Stimulated activated CD4-positive, alpha-beta T cell treated with anti-CD3 and anti-CD28 coated beads, Interleukin-4, amount 100 ng/mL, for 24 hours (primary cell): ENCODE measurements at places on chromosomes 13 and 19.

DNA sequence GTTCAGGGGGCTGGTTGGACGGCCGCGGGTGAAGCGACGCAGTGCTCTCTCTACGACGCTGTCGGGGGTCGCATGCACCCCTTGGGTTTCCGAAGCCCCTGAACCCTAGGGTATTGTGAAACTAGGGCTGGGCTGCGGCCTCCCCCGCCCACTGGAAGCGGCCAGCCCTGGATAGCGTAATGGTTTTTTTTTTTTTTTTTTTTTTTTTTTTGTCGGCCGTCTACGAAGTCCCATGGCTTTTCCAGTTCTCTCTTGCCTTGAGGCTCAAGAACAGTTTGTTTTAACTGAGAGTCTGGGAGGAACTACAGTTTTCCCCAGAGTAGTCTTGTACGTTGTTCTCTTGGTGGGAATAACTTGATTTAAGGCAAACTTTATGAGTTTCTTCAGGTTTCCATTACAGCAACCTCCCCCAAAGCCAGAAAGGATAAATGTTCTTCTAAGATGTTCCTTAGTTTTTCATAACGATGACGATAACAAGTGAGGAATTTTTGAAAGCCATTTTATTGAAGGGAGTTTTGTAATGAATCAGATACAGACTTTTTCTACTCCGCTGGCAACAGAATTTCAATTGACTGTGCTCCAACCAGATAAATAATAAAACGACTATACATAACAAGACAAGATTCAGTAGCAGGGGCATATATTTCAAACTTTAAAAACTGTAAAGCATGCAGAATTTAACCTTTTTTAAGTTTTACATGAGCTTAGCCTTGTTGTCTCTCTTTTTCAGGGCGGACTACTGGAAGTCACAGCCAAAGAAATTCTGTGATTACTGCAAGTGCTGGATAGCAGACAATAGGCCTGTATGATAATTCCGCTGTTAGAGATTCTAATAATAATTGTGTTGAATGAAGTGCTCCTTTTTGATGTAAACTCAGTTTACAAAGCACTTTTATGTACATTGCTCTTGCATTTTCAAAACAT lies 867 bp downstream of the WBP4 start:
- DNase-seq: no peak

GRCh38 chr19:51508059-51508733 lies 6.6 kb upstream of the SIGLEC12 start:
- DNase-seq: no peak

- DNase-seq: no peak
These were observed 518.0 kb upstream of the SGCG start for GRCh38 chr13:22662771-22663170.

- DNase-seq: no peak
These were observed 67.0 kb upstream of the TEX29 start for GRCh38 chr13:111253365-111253872.

GRCh38 chr19:10284960-10285278 lies 1.8 kb upstream of the ICAM4 start:
- DNase-seq: no peak

DNA sequence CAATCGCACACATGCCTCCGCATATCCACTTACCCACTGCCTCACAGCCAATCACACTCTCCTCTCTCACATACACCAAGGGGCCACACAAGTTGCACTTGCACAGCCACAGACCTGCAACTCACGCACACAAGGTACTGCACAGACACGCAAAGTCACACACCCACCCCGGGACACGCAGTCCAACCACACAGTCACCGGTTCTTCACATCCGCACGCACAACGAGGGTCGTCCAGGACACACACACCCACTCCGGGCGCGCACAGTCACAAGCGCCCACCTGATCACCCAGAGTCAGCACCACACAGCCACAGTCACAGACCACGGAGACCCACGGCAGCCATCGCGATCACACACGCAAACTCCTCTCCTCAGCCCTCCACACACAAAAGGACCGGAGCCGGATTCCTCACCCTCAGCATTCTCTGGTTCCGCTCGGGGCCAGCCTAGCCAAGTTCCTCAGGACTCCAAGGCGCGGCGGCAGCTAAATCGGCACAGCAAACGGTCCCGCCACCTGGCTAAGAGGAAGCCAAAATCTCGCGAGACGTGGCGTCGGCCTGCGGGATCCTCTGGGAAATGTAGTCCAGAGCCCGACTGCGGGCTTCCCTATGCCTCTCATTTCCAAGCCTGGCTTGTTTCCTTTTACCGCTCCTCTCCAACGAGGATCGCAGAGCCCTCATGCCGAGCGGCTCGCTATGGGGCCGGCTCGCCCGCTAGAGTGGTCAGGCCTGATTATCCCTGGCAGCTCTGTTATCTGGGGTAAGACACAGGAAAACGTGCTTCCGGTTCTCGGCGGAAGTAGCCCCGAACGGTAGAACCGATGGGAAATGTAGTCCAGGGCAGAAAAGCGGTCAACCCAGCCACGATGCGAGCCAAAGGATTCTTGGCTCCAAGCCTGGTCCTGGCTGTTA lies at the start of gene ZNF850:
Gene ZNF850 (minus strand): TSS at position 497 of the 912 bp plus-strand sequence. CDS start 10,201 bp downstream, outside the sequence.
- peak; percentile 96 for DNase-seq

DNA sequence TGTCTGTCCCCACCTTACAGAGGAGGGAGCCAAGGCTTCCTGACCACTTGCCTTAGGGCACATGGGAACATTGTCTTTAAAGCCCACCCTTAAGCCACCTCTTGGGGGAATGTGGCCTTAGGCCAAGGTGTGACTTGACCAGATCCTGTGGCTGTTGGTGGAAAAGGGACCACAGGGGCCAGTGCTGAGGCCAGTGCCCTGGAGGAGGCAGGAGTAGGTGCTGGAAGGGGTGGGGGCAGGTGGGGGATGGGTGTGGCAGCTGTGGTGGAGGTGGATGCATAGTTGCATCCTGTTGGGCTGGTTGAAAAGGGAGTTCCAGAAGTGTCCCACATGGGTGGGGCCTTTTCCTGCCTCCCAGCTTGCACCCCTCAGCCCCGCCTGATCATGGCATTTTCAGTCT lies 44.8 kb downstream of the DNM2 start:
- DNase-seq: no peak

GRCh38 chr13:103568314-103568713 lies 502.1 kb upstream of the SLC10A2 start:
- no peak for DNase-seq
